Stimulated activated CD4-positive, alpha-beta T cell treated with anti-CD3 and anti-CD28 coated beads, Interleukin-4, amount 100 ng/mL, for 1 hour (primary cell): ENCODE measurements at places on chromosomes 5 and 9.

GRCh38 chr9:33731142-33731541, 64.2 kb upstream of the PRSS3 start:
- DNase-seq, result no peak

DNA sequence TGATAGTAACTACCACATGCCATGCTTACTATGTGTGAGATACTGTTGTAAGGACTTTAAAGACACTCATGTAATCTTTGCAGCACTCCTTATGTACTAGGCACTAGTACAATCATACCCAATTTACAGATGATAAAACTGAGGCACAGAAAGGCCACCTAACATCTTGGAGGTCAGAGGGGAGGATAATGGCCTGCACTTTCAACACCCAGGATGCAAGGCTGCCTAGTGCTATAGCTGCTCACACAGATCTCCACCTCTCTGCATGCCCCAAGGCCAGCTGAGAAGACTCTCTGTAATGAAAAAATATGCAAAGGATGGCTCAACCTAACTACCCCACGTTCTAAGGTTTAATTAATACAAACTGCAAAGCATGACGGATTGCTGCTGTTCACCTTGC, 57.2 kb downstream of the GNAQ start:
- no peak for DNase-seq

- DNase-seq, result no peak
Measured at GRCh38 chr5:17178373-17178675, 39.1 kb upstream of the BASP1 start.

GRCh38 chr9:94757158-94757557, 30.7 kb downstream of the AOPEP start:
- no peak for DNase-seq

- DNase-seq, result no peak
Measured at GRCh38 chr9:98867429-98868168, 60.1 kb downstream of the GALNT12 start.

DNA sequence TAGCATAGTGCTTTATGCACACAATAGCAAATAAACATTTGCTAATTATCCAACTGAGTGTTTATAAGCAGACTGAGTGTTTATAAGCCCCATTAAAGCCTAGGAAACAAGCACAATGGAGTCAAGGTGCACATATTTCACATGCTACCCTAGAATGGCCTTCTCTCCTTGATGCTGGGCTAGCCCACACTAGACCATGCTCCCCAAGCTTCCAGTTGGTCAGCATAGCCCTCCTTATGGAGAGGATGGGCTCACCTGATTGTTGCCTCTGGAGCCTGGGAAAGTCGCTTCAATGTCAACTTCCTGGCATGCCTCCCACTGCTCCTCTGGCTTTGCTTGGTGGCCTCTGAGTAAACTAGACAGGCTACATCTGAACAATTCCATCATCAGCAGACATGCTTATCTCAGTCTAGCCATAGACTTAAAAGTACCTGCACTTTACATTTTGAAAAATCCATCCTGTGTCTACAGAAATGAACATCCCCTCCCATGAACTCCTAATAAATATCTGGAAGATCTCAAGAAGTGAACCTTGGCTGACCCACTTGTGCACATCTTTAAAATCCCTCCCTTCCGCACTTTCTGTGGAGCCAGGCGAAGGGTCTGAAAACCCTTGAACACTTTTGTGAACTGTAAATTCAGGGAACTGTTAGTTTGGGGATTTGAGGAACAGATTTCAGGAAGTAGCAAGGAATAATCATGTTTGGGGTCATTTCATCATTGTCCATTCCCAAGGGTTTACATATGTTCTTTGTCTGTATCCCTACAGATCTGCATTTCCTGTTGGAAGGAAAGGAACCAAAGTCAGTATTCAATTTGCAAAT, 486.6 kb downstream of the ARHGEF28 start:
- DNase-seq, result no peak

- no peak for DNase-seq
Measured at GRCh38 chr9:128358861-128359260, 12.3 kb upstream of the URM1 start.

- DNase-seq, result no peak
Measured at GRCh38 chr9:81394881-81395675, 294.3 kb downstream of the TLE1 start.

- DNase-seq, result no peak
Measured at GRCh38 chr5:101969742-101970141, 326.3 kb downstream of the SLCO4C1 start.

GRCh38 chr5:56814361-56814962, 887 bp upstream of the MAP3K1 start:
- peak; percentile 22 for DNase-seq

GRCh38 chr9:120439926-120440325, 140.0 kb downstream of the CDK5RAP2 start:
- no peak for DNase-seq

DNA sequence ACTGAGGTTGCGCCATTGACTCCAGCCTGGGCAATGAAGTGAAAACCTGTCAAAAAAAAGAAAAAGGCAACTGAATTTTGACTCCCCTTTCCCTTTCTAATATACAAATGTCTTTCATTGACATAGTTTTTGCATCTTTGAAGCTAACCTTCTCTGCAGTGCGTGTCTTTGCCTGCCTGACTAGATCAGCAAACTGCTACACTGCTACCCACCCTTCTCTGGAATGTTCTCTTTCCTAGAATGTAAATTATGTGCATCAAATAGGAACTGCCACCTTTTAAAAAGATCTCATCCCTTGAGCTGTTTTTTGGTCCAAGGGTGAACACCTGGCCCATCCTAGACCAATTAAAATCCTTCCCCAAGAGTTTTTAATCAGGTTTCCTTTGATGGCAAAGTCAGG, 127.6 kb downstream of the SLC28A3 start:
- DNase-seq, result no peak

DNA sequence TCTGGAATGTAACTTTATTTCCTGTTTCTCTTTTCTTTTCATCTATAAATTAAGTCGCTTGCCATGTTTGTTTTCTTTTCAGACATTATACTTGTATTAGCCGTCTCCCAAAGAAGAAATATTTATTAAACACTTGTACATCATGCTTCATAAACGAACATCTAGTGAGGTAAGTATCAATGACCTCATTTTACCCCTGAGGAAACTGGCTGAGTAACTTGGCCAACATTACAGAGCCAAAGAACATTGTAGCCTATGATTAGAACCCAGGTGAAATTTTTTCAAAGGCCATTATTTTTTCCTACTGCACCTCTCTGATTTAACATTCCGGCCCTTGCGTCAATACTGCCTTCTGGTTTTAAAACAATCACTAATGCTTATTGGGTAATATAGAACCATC, 4.2 kb downstream of the FREM1 start:
- no peak for DNase-seq

DNA sequence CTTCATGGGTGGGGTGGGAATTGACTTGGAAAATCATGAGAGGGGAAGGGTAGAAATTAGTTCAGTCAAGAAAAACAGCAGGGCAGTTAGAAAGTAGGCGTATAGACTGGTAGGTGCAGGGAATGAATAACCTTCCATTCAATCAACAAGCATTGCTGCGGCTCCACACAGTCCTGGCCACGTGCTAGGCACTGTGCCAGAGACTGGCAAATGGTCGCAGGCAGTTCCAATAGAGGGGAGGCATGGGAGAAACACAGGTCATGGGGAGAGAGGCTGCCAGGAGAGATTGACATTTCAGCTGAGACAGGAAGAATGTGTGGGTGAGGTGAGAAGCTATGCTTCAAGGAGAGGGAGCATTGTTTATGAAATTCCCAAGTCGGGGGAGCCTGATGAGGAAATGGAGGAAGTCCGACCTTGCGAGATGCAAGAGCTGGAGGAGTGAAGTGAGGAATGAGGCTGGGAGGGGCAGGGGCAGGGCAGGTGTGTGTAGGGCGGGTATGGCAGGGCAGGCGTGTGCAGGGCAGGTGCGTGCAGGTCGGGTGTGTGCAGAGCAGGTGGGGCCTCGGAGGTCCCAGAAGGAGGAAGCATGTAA, 54.4 kb upstream of the PPARGC1B start:
- no peak for DNase-seq

DNA sequence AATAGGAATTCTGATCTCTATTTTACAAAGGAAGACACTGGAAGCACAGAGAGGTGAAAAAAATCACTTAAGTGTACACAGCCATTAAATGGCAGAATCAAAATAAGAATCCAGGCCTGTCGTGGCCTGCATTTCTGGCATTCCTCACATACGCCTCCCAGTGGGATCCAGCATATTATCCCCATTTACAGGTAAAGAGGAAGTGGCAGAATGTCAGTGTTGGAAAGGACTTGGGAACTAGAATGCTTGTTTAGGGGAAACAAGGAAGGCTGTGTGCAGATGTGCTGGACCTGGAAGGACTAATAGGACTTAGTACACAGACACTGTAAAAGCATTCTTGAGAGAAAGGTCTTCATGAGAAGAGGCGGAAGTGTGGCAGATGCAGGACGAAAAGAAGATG, 241.8 kb downstream of the TRIM32 start:
- DNase-seq, result no peak

GRCh38 chr9:95000821-95001220, 274.3 kb downstream of the AOPEP start:
- DNase-seq, result no peak

GRCh38 chr9:101408374-101409078, 9.9 kb downstream of the ZNF189 start:
- no peak for DNase-seq

DNA sequence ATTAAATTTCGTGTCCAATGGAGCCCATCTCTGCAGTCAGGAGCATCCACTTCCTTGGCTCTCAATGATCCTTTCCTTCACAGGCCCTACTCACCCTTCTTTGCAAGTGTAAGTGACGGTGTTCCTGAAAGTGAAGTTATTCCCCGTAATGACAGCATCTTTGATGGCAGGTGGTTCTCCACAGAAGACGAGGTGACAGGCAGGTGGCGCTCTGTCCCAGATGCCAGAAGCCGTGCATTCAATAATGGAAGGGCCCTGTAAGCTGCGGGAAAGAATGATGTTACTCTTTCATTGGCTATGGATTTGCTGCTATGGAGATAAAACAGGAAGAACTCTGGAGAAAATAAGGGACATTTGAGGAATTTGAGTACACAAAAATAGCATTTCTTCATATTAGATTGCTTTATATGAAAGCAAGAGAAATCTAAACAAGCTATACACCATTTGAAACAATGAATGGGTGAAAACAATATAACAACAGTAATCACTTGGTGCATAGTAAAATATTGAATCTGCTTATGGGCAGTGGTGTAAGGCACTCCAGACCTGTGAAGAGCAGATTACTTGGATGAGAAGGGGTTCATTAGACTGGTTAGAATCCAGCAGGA, 89.9 kb upstream of the TXNDC8 start:
- DNase-seq, result peak; percentile 18

DNA sequence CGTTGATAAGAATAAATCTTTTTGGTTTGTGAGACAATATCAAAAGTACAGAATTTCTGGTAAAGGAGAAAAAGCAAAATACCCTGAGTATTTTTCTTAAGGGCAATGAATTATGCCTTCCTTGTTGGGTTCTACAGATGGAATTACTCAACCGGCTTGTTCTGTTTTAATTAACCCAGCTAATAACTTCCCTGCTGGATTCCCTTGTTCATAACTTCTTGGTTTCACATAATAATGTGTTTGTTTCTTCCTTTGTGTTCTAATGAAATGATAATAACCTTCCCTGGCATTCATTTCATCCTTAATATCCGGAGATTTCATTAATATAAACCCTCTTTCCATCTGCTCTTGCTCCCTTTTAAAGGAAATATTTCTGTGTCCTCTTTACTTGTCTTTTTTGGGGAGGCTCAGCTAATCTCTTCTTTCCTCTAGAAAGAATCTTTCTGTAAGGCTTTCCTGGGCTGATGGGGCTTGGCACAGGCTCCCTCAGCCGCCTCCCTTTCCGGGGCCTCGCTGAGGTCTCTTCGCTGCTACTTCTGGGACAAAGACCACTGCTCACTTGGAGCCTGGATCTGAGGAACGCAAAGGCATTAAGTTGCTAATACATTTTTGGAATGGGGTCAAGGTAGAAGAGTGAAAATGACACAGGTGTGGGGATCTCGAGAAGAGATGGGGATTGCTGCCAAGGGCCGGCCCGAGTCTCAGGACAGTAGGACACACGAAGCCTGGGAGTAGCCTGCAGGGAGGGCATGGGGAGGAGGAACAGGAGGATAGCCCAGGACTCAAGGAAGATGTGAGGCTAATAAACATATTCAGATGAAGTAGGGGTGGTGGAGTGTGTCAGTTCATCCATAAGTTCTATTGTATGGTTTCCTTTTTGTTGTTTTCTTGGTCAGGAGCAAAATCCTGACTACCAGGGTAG, 118.5 kb downstream of the NRG2 start:
- DNase-seq, result no peak

GRCh38 chr9:133637451-133638055, 1.4 kb downstream of the DBH start:
- no peak for DNase-seq

DNA sequence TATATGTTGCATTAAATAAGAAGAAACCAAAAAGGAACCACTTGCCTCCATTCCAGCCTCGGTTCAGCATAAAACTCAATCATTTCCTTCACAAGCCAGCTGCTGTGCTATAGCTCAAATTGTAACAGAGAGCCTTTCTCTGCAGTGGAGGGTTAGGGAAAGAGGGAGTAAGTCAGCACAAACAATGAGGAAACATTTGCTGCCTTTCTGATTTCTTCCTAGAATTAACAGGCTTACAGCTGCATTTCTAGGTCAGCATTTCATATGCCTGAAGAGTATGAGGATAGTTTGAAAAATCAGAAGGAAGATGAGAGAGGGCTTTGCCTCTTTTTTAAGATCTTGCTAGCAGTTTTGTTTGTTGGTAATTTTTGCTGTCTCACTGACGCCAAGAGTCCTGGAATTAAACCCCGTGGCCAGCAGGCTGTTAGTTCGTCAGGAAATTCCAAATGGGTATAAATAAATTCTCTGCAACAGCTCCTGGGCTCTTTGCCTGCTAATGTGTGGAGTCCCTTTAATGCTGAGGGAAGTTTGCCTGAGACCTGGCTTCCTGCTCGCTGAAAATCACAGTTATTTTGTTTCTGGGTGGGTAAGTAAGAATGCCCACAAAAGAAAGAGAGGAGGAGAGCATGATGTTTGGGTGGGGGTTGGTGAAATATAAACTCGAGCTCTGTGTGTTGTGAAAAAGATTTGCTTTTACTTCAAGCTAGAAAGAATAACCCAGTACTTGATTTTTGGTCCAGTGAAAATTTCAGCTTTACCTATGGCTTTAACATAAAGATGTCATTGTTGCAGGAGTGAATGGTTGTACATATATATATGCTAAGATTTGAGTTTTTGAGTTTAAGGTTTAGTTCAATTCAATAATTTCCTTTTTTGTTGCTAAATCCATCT, 148.1 kb upstream of the DMRT1 start:
- no peak for DNase-seq

- no peak for DNase-seq
Measured at GRCh38 chr9:137308057-137308619, 6.1 kb upstream of the NRARP start.

GRCh38 chr5:180156141-180156540, 52.9 kb downstream of the RASGEF1C start:
- DNase-seq, result no peak
